NCI-H2171 (cell line): ENCODE measurements at places on chromosomes 2 and 18.

DNA sequence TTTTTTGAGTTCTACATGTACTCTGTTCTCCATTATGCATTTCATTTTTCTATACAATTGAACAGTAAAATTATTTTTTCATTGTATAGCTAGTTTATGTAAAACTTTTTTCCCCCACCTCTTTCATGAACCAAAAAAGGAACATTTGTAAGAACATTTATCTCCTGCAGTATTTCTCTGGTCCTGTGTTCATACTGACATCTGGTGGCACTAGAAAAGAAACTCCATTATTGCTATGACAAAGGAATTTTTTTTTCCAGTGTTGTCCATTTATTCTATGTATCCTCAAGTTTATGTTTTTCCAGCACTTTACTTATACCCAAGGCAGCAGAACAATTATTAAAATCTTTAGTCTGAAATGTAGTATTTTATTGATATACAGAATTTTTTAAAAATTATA is 27.4 kb upstream of the CHAC2 start:
- peak; percentile 35 for DNase-seq

GRCh38 chr2:71620851-71621251 is 167.5 kb downstream of the DYSF start:
- no peak for DNase-seq

GRCh38 chr2:56123538-56123937 is 60.3 kb upstream of the CCDC85A start:
- no peak for DNase-seq

- DNase-seq: no peak
These were observed 39.1 kb downstream of the PCARE start for GRCh38 chr2:29035016-29035745.

DNA sequence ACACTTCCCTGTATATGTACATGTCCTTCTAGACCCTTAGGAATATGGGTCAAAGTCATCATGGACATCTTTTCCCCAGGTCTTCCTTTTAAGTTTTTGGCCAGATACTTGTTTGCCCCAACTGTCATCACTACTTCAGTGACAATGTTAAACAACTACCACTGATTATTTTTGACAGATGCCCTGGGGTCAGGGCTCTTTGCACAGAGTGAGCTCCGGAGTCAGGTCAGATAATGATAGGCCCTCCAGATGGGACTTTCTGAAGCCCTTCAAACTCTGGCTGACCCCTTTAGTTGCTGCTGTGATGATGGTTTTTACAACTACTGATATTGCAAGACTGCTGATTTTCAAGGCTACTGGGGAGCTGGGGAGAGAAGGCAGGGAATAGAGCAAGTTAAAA is 449.4 kb upstream of the HS6ST1 start:
- no peak for DNase-seq

DNA sequence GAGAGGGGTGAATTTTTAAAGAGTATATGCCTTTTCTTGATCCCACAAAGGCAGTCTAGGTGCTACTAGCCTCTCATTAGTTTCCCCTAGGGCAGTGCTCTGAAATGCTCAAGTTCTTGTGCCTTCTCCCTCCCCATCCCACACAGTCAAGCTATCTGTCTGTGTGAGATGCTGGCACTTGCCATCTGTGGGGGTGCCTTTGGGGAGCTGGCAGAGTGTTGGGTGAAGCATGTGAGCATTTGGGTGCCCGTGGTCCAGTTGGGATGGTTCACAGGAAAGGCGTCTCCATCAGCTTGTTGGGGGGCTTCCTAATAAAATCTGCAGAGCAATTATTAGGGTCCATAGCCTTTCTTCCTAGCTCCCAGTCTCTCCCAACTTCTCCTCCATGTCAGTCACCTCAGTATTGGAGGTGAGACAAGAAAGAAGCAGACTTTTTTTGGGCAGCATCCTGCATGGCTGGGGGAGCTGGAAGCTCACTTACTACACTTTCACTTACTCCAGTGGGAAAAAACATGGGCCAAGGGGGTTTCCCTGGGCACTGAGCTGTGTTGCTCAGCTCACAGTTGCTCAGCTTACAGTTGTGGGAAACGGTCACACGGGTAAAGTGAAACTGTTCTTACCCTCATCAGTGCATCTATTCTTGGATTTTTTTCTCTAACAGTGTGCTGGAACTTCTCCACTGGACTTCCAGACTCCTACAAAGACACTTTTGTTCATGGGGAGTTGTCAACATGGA is 29.3 kb downstream of the COLEC11 start:
- no peak for DNase-seq

GRCh38 chr2:105454801-105455485 is 56.1 kb upstream of the FHL2 start:
- no peak for DNase-seq

- DNase-seq: peak; percentile 31
These were observed 502 bp downstream of the EPAS1 start for GRCh38 chr2:46297546-46298271.

- DNase-seq: no peak
These were observed 277.8 kb upstream of the SIX2 start for GRCh38 chr2:45287045-45287444.

GRCh38 chr2:205934443-205934842 is 151.5 kb downstream of the INO80D start:
- no peak for DNase-seq

GRCh38 chr18:50614838-50615237 is 55.0 kb downstream of the MAPK4 start:
- DNase-seq: no peak

DNA sequence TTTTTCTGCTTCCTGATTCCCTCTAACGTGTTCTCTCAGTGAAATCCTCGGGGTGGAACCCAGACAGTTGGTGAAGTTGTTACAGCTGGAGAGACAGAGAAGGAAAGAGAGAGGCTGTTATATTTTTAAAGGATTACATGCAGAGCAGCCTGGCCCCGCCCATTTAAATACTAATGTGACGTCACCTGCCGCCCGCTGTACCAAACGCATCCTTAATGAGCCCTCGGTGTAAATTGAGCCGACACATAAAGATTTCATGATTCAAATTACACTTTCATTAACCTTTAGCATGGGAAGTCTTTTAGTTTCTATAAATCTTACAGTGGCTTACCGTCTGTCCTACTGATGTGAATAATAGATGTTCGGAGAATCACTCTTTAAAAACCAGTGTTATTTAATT is 164.0 kb upstream of the SIX3 start:
- DNase-seq: peak; percentile 40

DNA sequence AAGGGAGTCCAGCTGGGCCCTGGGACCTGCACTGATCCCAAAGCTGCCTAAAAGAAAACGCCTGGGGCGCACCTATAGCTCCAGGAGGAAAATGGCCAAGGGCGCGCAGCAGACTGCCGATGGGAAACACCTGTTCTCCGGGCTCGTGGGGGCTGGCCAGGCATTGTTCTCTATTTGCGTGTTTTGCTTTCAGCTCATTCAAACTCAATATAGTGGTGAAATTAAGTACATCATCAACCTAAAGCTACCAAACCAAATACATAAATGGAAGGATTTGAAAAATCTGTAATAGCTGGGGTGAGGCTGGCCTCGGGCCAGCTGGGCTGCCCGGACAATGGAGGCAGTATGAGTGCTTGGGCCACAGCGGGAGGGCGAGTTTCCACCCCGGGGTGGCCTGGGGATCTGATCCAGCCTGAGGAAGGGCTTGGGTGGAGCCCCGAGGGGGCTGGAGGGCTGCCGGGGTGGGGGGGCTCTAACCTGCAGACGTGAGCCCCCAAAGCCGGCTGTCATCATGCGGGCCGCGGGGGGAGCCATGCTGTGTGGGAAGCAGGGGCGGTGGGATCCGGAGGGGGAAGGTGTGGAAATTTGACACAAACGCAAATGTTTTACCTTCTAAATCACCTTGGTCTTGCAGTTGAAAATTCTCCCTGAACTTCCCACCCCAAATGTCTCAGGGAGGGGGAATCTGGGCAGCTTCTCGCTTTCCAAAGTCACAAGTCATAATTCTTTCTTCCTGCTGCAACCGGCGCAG is 77.6 kb downstream of the ASB1 start:
- no peak for DNase-seq

GRCh38 chr2:70990216-70990615 is 4.5 kb downstream of the TEX261 start:
- no peak for DNase-seq

DNA sequence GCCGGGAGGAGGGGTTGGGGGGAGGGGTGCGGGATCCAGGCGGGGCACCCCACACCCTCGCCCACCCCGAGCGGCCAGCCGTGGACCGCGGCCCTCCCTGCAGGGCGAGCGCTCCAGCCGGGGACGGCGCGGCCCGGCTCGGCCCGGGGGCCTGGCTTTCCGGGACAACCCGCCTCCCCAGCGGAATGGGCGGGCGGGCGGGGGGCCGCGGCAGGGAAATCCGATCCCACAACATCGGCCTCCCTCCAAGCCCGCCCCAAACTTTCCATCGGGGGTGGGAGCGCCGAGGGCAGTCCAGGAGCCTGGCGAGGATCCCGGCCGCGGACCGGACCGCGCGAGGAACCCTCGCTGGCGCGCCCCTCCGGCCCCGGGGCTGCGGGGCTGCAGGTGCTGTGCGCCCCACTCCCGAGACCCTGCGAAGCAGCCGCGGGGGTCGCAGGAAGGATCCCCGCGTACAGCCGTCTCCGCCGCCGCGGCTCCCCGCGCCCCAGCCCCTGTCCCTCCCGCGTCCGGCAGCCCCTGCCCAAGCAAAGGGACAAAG is 529 bp downstream of the SEMA4C start:
- DNase-seq: no peak

- DNase-seq: no peak
These were observed 37.2 kb downstream of the TSHZ1 start for GRCh38 chr18:75247611-75248421.

DNA sequence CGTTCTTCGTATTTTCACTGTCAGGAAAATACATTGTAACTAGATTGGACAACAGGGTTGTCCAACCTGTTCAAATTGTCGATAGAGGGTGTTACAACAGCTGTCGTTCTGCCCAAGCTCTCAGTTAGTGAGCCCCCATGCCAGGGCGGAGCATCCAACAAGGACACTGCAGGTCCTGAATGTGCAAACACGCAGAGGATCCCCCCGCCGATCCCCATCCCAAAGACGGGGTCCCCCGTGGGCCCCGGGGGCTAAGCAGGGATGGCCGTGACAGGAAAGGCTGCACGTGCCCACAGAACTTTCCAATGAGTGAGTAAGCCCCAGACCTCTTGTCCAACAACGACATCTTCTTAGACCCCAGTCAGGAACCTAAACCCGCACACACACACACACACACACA is 140.8 kb downstream of the PXDN start:
- no peak for DNase-seq

- no peak for DNase-seq
These were observed 33.7 kb downstream of the MRPL35 start for GRCh38 chr2:86232910-86233309.

DNA sequence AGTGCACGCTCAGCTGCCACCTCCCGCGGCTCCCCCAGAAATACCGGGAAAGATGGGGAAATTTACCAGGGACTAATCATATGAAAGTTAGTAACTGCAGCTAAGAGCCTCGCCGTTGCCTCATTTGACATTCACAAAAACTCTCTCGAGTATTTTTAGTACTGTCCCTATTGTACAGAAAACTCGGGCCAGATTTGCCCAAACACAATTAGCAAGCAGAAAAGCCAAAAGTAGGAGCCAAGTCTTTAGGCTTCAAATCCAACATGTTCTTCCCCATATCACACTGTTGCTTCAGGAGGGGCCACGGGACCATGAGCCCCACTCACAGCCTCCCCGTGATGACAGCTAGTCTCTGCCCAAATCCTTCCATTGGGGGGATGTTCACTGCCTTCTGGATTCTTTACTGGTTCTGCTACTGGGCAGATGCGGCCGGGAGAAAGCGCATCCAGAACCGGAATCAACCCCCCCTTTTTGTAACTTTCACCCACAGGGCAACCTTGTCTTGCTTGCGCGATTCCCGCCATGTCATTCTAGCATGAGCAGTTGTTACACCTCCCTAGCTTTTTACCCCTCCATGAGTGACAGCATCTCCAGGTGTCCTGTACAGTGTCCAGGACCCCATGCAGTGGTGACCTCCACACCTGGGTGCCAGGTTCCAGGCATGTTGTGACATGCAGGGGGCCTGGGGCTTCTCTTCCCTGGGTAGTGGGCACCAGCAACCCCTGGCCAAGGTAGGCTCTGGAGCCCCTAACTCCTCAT is 35.2 kb downstream of the CENPO start:
- no peak for DNase-seq

DNA sequence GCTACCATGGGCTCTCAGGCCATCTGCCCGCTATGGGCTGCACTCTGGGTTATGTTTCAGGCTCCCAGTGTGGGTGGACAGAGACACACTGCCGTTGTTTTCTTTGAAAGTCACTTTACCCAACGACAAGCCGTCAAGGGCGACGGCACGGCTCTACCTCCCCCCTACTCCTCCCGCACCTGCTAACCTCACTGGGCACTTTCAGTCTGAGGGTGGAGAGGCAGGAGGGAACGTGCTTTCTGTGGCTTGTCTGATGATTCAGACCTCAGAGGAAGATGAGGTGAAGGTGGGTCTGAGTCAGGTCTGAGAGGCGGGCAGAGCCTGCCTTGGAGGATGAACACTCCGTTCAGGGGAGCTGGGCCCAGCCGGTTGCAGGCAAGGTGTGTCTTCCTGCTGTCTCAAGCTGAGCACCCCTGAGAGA is 147.6 kb upstream of the HDAC4 start:
- DNase-seq: no peak

- no peak for DNase-seq
These were observed 322.1 kb upstream of the CHAC2 start for GRCh38 chr2:53445383-53446070.

GRCh38 chr18:78496079-78496478 is 483.5 kb upstream of the SALL3 start:
- DNase-seq: no peak

DNA sequence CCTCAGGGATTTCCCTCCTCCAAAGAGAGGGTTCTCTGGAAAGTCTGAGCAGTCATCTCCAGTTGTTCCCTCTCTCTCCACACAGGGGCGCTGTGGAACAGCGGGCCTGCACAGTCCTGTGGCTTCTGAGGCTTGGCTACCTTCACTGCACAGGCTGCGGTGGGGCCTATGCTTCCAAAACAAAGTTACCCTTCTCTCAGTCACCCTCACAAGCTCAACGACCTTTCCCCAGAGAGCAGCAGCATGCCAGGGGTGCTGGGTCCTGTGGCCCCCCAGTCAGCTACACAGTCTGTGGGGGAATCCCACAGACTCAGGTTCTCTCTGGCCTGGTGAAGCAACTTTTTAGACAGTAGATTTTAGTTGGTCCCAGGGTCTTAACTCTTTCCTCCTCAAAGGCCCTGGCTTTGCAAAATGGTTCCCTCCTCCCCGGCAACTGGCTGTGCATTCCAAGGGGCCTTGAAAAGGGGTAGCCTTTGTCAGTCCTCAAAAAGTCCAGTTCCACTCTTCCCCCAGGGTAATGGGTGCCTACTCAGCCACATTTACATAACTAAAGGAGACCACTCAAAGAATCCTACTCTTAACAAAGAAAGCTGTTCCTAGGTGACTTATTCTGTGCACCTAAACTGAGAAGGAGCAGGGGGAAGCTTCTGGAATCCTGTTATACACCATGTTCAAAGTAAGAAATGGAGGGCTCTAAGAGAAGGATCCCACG is 14.9 kb downstream of the B3GNT7 start:
- DNase-seq: no peak
